ENCODE measurements at places on chromosomes 1 and 21.

GRCh38 chr1:10942542-10942912 is 69.9 kb upstream of the TARDBP start:
- H3K4me1 ChIP-seq: peaks cover 28% of the 10 kb centered on the region
- peaks cover 35% of the 10 kb centered on the region for H3K27me3 ChIP-seq
- H3K36me3 ChIP-seq: peaks cover 3% of the 10 kb centered on the region
- DNase-seq: no peak
- no peak overlapping the region for H3K4me3 ChIP-seq
- peak overlapping the region; percentile 27 for H3K27ac ChIP-seq

DNA sequence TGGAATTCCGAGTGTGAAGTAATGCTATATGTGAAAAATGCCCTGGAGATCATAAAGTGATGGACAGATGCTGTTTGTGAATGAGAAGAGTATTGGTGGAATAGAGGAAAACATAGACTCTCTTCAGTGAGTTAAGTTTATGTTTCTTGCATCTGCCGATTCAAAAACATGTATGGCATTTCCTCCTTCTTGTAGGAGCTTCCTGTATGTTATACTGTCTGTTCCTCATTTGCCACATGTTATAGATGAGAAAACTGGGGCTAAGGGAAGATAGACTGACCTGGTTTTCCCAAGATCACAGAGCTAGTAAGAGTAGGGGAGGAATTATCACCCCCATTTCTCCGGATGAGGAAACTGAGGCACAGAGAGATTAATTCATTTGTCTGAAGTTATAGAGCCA is 41.1 kb upstream of the IL20 start:
- H3K36me3 ChIP-seq: peaks cover 3% of the 10 kb centered on the region

DNA sequence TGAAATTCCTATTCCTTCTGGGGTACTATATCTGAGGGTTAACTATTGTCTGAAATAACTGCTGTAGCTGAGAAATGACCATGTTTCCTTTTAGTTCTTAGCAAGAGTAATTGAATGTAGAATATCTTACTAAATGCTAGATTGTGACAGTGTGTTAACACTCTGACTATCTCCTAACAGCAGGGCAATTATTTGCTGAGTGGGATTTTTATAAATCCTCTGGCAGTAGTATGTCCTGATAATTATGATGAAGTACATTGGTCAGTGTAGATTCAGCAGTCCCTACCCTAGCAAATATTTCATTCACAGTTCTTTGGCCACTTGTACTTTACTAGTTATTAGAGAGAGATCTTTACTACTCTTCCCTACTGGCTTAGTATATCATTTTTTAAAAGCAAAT is 138.6 kb downstream of the SPATA17 start:
- H3K4me3 ChIP-seq: no peak overlapping the region
- H3K4me1 ChIP-seq: no peaks in the 10 kb centered on the region
- no peak for DNase-seq
- H3K27me3 ChIP-seq: no peaks in the 10 kb centered on the region

- H3K27ac ChIP-seq: no peak overlapping the region
- no peak for DNase-seq
- no peaks in the 10 kb centered on the region for H3K36me3 ChIP-seq
- peaks cover 15% of the 10 kb centered on the region for H3K27me3 ChIP-seq
Observed at GRCh38 chr21:31952828-31953227, 80.0 kb downstream of the HUNK start.

DNA sequence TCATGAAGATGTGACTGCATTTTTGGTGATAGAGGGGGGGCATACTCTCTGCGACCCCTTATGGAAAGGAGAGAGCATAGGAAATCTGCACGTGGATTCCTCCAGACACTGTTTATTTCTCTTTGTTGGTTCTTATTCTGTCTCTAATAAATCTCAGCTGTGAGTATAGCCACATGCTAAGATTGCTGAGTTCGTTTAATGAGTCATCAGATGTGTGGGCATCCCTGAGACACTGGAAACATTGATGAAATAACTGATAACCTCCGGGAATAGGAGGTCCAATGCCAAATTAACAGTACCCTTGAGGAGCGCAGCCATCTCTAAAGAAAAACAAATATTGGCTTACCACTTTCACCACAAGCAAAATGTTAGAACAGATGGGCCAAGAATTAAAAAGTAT is 880.2 kb upstream of the NEGR1 start:
- H3K27me3 ChIP-seq: no peaks in the 10 kb centered on the region
- H3K4me3 ChIP-seq: no peak overlapping the region
- no peaks in the 10 kb centered on the region for H3K36me3 ChIP-seq

DNA sequence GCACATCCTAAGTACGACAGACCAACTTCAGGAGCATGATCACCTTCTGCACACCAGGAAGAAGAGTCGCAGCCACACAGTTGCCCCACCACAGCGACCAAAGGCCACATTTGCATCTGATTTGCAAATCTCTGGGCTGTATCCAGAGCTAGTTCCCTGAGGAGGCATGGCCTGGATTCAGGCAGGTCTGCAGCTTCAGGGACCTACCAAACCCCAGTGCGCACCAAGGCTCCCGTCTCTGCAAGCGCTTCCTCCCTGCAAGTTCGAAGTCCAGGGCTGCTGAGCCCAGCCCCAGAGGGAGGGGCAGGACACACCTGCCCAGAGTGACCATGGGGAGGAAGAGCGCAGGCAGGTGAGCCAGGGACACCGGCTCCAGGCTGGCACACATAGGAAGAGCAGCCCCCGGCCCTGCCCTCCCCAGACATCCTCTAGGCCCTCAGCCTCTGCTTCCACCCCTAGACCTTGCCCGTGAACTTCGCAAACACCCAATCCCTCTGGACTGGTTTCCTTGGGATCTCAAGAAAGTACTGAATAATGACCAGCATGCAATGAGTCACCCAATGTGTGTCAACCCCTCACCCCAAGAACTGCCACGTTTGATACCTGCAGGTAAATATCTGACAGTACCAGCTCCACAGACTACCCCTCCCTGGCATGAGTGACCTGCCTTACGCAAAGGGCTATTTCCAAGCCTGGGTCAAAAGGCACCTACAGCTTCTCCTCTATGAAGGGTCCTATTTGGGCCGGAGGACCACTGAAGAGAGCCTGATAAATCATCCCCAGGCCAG is 36.8 kb downstream of the CASZ1 start:
- H3K27me3 ChIP-seq: peaks cover 28% of the 10 kb centered on the region
- peaks cover 11% of the 10 kb centered on the region for H3K4me1 ChIP-seq
- H3K4me3 ChIP-seq: no peak overlapping the region
- DNase-seq: no peak
- H3K27ac ChIP-seq: no peak overlapping the region
- H3K36me3 ChIP-seq: no peaks in the 10 kb centered on the region

- H3K27me3 ChIP-seq: peaks cover 5% of the 10 kb centered on the region
- DNase-seq: no peak
- no peaks in the 10 kb centered on the region for H3K4me1 ChIP-seq
- no peak overlapping the region for H3K27ac ChIP-seq
- no peaks in the 10 kb centered on the region for H3K36me3 ChIP-seq
Observed at GRCh38 chr1:204017032-204017431, 55.9 kb upstream of the SOX13 start.

DNA sequence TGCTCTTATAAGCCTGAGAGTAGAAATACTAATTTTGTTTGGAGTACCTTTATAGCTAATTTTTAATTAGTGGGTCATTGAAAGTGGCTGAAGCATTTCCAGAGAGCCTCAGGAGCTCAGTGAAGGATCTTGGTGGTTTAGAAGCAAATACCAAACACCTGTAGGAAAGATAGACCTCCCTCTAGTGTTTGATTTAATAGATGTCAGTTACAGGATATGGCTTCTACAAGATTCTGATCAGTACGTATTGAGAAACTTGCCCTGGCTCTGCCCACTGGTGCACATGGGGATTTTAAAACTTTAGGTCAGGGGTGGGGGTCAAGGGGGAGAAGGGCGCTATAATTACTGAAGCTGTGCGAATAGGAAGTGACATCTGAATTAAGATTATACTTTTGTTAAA is 122.2 kb downstream of the POU2F1 start:
- no peaks in the 10 kb centered on the region for H3K27me3 ChIP-seq
- H3K4me3 ChIP-seq: no peak overlapping the region
- H3K4me1 ChIP-seq: peaks cover 14% of the 10 kb centered on the region
- DNase-seq: no peak
- peaks cover 8% of the 10 kb centered on the region for H3K36me3 ChIP-seq

DNA sequence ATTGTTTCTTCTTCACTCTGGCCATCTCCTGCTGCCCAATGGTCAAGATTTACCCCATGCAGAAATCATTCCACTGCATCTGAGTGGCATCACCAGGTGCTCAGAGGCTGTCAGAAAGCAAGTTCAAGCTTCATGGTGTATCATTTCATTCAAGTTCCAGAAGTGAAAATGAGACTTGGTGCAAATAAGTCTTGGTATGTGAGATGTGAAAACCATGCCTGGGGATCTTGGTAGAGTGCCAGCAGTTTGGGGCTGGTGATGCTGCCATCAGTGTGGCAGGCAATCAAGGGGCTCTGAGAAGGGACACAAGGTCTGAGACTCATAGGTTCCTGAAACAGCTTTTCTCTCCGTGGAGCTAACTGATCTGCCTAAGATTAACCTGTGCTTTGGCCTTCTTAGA is 52.0 kb downstream of the CD2 start:
- no peaks in the 10 kb centered on the region for H3K36me3 ChIP-seq
- no peaks in the 10 kb centered on the region for H3K27me3 ChIP-seq
- H3K4me3 ChIP-seq: peak overlapping the region; percentile 77
- H3K27ac ChIP-seq: peak overlapping the region; percentile 100
- DNase-seq: peak; percentile 27

DNA sequence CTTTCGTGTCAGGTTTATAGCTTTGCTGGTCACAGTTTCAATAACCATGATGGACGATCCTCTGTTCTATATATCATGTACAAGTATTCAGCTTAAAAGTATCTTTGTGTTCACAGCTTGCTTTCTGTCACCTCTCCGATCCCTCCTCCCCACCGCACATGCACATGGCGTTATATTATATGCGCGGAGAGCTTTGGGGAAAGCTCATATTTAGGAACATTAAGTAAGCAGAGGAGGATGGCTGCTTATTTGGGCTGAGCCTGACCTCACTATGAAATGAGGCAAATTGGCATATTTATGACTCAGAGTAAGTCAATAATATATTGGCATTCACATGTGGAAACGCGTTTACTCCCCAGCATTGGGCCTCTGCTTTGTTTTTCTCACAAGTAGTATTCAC is 360.5 kb downstream of the HLX start:
- no peaks in the 10 kb centered on the region for H3K4me1 ChIP-seq
- H3K4me3 ChIP-seq: no peak overlapping the region
- H3K27me3 ChIP-seq: peaks cover 5% of the 10 kb centered on the region
- DNase-seq: no peak

GRCh38 chr21:26297851-26298250 is 127.3 kb upstream of the APP start:
- no peak overlapping the region for H3K27ac ChIP-seq
- H3K36me3 ChIP-seq: no peaks in the 10 kb centered on the region
- no peak overlapping the region for H3K4me3 ChIP-seq
- no peaks in the 10 kb centered on the region for H3K4me1 ChIP-seq
- DNase-seq: no peak

- H3K36me3 ChIP-seq: no peaks in the 10 kb centered on the region
- peaks cover 49% of the 10 kb centered on the region for H3K27me3 ChIP-seq
- H3K4me3 ChIP-seq: peak overlapping the region; percentile 88
- peaks cover 2% of the 10 kb centered on the region for H3K4me1 ChIP-seq
- DNase-seq: no peak
Observed at GRCh38 chr1:56578138-56578962, 1.0 kb downstream of the PLPP3 start.

DNA sequence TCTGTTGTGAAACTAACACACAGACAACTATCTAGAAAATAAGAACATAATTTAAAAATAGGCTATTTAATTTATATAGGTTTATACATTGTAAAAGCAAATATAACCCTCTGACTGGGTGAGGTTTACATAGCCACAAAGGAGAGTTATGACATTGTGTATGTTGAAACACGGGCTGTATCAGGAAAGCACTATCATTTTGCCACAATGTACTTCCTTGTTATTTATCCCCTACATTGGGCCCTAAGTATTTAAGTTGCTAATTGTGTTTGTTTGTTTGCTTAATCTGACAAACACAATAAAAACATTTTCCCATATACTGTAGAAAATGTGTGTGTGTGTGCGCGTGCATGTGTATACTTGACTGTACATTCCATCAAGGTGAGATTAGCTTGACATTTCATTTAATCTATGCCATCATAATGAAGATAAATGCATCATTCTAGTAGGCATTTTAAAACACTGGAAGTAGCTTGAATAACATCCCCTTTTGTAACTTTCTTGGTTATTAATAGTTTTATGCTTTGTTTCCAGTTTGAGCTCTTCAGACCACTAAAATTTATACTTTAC is 72.1 kb downstream of the RGS13 start:
- no peak for DNase-seq
- H3K4me1 ChIP-seq: peaks cover 7% of the 10 kb centered on the region
- no peaks in the 10 kb centered on the region for H3K36me3 ChIP-seq
- H3K27me3 ChIP-seq: no peaks in the 10 kb centered on the region
- H3K4me3 ChIP-seq: no peak overlapping the region
- H3K27ac ChIP-seq: no peak overlapping the region
